Heart right ventricle (tissue), 16 donors: ENCODE measurements at places on chromosomes 2 and 18. TPM values are rescaled to one million over a fixed set of nuclear protein-coding genes. Genes with fewer than 3 reads are reported as not detected.

The CCT7 gene
- 172 TPM for total RNA-seq

The WNT10A gene
- 0.28 TPM for total RNA-seq

The SLC23A3 gene
- total RNA-seq: 0.37 TPM

The BIRC6 gene
- total RNA-seq: 64.0 TPM

The FOXD4L1 gene
- total RNA-seq: not detected

The IL1R1 gene
- total RNA-seq: 47.0 TPM

The MYOM1 gene
- total RNA-seq: 952 TPM

The IGFBP5 gene
- 150 TPM for total RNA-seq

- H3K4me1 ChIP-seq: no peaks in the 10 kb centered on the region
- H3K4me3 ChIP-seq: peak overlapping the region; percentile 51
- DNase-seq: peak; percentile 10
These were observed 155.4 kb downstream of the MAP2 start for GRCh38 chr2:209579230-209579749.

DNA sequence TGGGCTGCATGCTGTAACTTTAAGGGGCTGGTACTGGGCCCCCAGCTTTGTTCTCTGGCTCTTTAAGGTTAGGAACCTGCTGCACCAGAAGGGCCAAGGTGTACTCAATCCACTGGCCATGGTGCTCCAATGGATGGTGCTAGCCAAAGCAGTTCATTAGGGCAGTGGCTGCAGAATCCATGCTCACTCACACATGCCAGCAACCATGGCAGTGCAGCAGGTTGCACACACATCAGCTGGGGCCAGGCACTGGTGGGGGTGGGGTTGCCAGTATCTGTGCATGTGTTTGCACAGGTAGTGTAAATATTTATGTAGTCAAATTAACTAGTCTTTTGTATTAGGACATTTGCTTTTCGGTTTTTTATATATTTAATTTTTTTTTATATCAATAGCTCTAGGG, 228.3 kb upstream of the EPC2 start:
- H3K4me1 ChIP-seq: no peaks in the 10 kb centered on the region
- no peaks in the 10 kb centered on the region for H3K27me3 ChIP-seq
- no peaks in the 10 kb centered on the region for H3K36me3 ChIP-seq
- DNase-seq: no peak
- no peak overlapping the region for H3K27ac ChIP-seq

GRCh38 chr18:9454061-9454703, 21.1 kb upstream of the RALBP1 start:
- H3K27me3 ChIP-seq: no peaks in the 10 kb centered on the region
- no peaks in the 10 kb centered on the region for H3K36me3 ChIP-seq
- no peak overlapping the region for H3K4me3 ChIP-seq
- H3K27ac ChIP-seq: peak overlapping the region; percentile 18
- DNase-seq: no peak

GRCh38 chr2:84939426-84940087, 31.4 kb upstream of the KCMF1 start:
- H3K36me3 ChIP-seq: no peaks in the 10 kb centered on the region
- no peak overlapping the region for H3K27ac ChIP-seq
- no peaks in the 10 kb centered on the region for H3K27me3 ChIP-seq
- no peak for DNase-seq
- no peaks in the 10 kb centered on the region for H3K4me1 ChIP-seq
- no peak overlapping the region for H3K4me3 ChIP-seq

DNA sequence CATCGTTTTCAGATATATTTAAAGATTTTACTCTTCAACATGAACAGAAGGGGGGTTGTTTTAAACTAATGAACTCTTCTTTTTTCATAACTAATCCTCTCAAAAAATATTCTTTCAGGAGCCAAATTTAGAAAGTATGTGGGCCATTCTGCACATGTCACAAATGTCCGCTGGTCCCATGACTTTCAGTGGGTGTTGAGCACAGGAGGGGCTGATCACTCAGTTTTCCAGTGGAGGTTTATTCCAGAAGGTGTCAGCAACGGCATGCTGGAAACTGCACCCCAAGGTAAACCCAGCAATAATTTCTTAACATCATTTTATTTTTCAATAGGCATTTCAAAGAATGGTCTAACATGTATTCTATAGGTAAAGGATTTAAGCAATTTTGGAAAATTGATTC, 136.0 kb downstream of the EML6 start:
- no peaks in the 10 kb centered on the region for H3K4me1 ChIP-seq
- no peak overlapping the region for H3K27ac ChIP-seq
- no peaks in the 10 kb centered on the region for H3K27me3 ChIP-seq
- no peak for DNase-seq

- H3K4me1 ChIP-seq: no peaks in the 10 kb centered on the region
- H3K4me3 ChIP-seq: no peak overlapping the region
- H3K27me3 ChIP-seq: no peaks in the 10 kb centered on the region
- no peak overlapping the region for H3K27ac ChIP-seq
- no peaks in the 10 kb centered on the region for H3K36me3 ChIP-seq
These were observed 474.2 kb upstream of the MYT1L start for GRCh38 chr2:2805263-2805662.

GRCh38 chr2:33521791-33522281, 45.4 kb downstream of the RASGRP3 start:
- peak; percentile 41 for DNase-seq
- no peak overlapping the region for H3K4me3 ChIP-seq
- peaks cover 23% of the 10 kb centered on the region for H3K4me1 ChIP-seq
- no peaks in the 10 kb centered on the region for H3K36me3 ChIP-seq
- no peaks in the 10 kb centered on the region for H3K27me3 ChIP-seq
- H3K27ac ChIP-seq: peak overlapping the region; percentile 11

DNA sequence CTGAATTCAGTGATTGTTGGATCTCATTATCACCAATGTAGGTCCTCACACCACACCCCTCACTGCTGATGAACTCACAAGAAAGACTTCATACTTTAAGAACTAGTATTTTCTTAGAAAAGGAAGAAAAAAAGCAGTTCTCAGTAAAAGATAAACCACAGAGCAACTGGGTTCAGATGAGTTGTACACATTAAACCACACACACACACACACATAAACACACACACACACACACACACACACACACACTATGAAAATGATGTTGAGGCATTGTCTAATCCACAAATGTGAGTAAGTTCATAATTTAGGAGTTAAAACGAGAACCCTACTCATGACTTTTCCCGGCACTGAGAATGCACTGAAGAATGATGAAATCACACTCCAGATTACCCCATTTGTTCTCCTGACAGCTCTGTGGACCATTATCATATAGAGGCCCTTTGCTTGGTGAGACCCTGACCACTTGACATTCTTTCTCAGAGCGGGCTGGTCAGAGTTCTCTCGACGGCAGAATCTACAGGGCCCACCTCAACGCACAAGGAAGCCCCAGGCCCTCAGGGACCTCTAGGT, 106.2 kb downstream of the BCL2 start:
- H3K4me1 ChIP-seq: peaks cover 14% of the 10 kb centered on the region
- no peak for DNase-seq
- H3K4me3 ChIP-seq: no peak overlapping the region
- no peaks in the 10 kb centered on the region for H3K36me3 ChIP-seq

GRCh38 chr2:77013457-77013856, 508.7 kb downstream of the LRRTM4 start:
- no peak overlapping the region for H3K27ac ChIP-seq
- no peak overlapping the region for H3K4me3 ChIP-seq
- no peak for DNase-seq
- no peaks in the 10 kb centered on the region for H3K36me3 ChIP-seq

DNA sequence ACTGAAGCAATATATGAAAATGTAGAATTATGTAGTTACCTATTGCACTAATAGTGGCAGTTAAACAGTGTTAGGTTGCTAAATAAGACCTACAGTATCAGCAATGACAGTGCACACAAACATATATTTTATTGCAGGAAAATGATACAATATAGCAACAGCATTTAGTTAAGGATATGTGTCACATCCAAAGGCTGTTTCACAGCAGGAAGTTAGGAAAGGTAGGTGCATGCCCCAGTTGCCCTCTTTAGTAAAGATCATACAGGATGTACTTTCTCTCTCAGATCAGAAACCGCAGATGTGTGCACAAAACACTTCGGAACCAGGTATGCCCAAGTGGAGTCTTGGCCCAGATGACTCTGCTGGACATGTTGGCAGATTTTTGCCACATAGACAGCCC, 444.1 kb downstream of the XIRP2 start:
- no peak overlapping the region for H3K27ac ChIP-seq
- H3K27me3 ChIP-seq: no peaks in the 10 kb centered on the region
- DNase-seq: no peak
- H3K4me1 ChIP-seq: no peaks in the 10 kb centered on the region
- no peak overlapping the region for H3K4me3 ChIP-seq
- no peaks in the 10 kb centered on the region for H3K36me3 ChIP-seq

- no peaks in the 10 kb centered on the region for H3K27me3 ChIP-seq
- no peaks in the 10 kb centered on the region for H3K36me3 ChIP-seq
- DNase-seq: no peak
- no peak overlapping the region for H3K4me3 ChIP-seq
These were observed 51.0 kb upstream of the TTC39C start for GRCh38 chr18:23963443-23964165.

GRCh38 chr2:27715318-27716210, 51.9 kb downstream of the SLC4A1AP start:
- peaks cover 9% of the 10 kb centered on the region for H3K4me1 ChIP-seq
- peak overlapping the region; percentile 30 for H3K4me3 ChIP-seq
- no peaks in the 10 kb centered on the region for H3K36me3 ChIP-seq
- peak overlapping the region; percentile 88 for H3K27ac ChIP-seq
- DNase-seq: peak; percentile 75

- no peak for DNase-seq
- no peaks in the 10 kb centered on the region for H3K36me3 ChIP-seq
- H3K4me1 ChIP-seq: no peaks in the 10 kb centered on the region
- H3K4me3 ChIP-seq: no peak overlapping the region
These were observed 874.1 kb upstream of the LRATD1 start for GRCh38 chr2:13758412-13758811.

- no peak for DNase-seq
- no peak overlapping the region for H3K27ac ChIP-seq
- no peaks in the 10 kb centered on the region for H3K36me3 ChIP-seq
- H3K4me1 ChIP-seq: no peaks in the 10 kb centered on the region
- H3K4me3 ChIP-seq: no peak overlapping the region
- H3K27me3 ChIP-seq: peaks cover 5% of the 10 kb centered on the region
These were observed 7.9 kb upstream of the NABP1 start for GRCh38 chr2:191670076-191670475.

DNA sequence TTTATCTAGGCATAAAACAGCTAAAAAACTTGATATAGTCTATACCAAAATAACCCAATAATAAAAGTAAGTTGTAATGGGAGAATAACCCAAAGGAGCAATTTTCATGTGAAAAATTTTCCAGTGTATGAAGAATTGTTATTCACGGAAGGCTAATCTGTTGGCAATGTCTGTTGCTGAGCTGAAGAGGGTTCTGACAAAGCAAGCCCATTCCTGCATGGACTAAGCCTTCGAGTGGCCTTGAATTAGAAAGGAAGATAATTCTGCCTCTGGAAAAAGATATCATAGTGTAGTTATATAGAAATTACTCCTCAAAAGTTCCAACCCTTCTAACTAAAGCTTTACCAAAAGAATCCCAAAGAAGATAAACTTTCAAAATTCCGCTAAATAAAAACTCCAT, 101.5 kb downstream of the MAP2 start:
- H3K36me3 ChIP-seq: no peaks in the 10 kb centered on the region
- H3K4me3 ChIP-seq: no peak overlapping the region
- peak overlapping the region; percentile 68 for H3K27ac ChIP-seq
- no peak for DNase-seq

- no peak overlapping the region for H3K4me3 ChIP-seq
- no peaks in the 10 kb centered on the region for H3K36me3 ChIP-seq
- no peaks in the 10 kb centered on the region for H3K27me3 ChIP-seq
- no peak overlapping the region for H3K27ac ChIP-seq
- no peak for DNase-seq
These were observed 688.9 kb upstream of the ID2 start for GRCh38 chr2:7992612-7993602.

GRCh38 chr2:21042958-21043743, 722 bp downstream of the APOB start:
- peak overlapping the region; percentile 37 for H3K4me3 ChIP-seq
- peaks cover 5% of the 10 kb centered on the region for H3K4me1 ChIP-seq
- H3K27ac ChIP-seq: peak overlapping the region; percentile 43
- peaks cover 16% of the 10 kb centered on the region for H3K27me3 ChIP-seq
- peak; percentile 68 for DNase-seq

DNA sequence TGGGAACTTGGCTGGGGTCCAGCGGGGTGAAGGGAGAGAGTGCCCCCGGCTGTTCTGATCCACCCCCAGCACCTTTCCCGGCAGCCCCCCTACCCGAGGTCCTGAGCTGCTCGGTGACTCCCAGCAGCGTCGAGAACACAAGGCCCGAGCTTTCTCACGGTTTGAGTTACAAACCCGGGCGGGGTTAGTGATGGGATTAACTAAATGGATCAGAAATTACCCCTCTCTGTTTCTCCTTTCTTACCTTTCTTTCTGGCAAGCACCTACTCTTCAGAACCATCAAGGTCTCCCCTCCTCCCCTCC, 139.4 kb upstream of the GPC1 start:
- DNase-seq: no peak
- H3K27me3 ChIP-seq: no peaks in the 10 kb centered on the region
- no peak overlapping the region for H3K27ac ChIP-seq
- H3K4me1 ChIP-seq: peaks cover 10% of the 10 kb centered on the region
- H3K36me3 ChIP-seq: no peaks in the 10 kb centered on the region
- H3K4me3 ChIP-seq: no peak overlapping the region

- DNase-seq: no peak
- no peaks in the 10 kb centered on the region for H3K36me3 ChIP-seq
- H3K4me1 ChIP-seq: no peaks in the 10 kb centered on the region
- no peak overlapping the region for H3K4me3 ChIP-seq
These were observed 153.5 kb upstream of the ALKAL2 start for GRCh38 chr2:441258-442022.

DNA sequence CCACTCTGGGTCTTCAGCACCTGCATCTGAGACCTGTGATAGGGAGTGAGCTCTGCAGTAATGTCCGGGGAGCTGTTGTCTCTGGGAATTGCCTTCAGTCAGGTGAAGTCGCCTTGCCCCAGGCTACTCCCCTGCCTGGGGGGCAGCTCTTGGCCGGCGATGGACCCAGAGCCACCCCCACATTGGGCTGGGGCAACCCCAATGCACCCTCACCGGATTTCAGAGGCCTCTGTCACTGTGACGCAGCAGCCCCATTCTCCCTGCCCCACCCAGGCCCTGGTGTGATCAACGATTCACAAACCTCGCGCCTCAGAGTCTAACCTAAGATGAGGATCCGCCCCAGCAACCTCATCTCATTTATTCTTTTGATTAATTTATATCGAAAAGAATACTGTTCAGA, 303.6 kb downstream of the NDUFA10 start:
- no peaks in the 10 kb centered on the region for H3K36me3 ChIP-seq
- H3K27me3 ChIP-seq: no peaks in the 10 kb centered on the region
- H3K4me3 ChIP-seq: no peak overlapping the region
- H3K27ac ChIP-seq: no peak overlapping the region
- H3K4me1 ChIP-seq: no peaks in the 10 kb centered on the region
